Iris pigment epithelial cell (primary cell): ENCODE measurements at places on chromosomes 4 and X.

- peak; percentile 79 for DNase-seq
Measured at GRCh38 chr4:83852085-83852451, 316.2 kb downstream of the GPAT3 start.

DNA sequence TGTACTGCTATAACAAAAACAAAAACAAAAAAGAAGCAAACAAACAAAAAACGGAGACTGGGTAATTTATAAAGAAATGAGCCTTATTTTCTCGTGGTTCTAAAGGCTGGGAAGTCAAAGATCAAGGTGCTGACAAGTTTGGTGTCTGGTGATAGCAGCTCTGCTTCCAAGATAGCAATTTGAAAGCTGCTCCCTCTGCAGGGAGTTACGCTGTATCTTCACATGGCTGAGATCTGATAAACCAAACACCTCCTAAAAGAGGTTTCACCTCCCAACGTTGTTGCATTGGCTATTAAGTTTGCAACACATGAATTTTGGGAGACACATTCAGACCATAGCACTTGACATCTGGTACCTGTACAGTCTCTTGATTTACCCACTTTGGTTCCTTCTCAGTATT is 854.2 kb downstream of the CENPC start:
- DNase-seq = no peak

GRCh38 chr4:187811591-187811990 is 184.0 kb upstream of the ZFP42 start:
- DNase-seq = no peak

- DNase-seq = peak; percentile 42
Measured at GRCh38 chr4:110641218-110641617, 18.3 kb upstream of the PITX2 start.

GRCh38 chr4:55248756-55249155 is 97.3 kb upstream of the SRD5A3 start:
- no peak for DNase-seq

DNA sequence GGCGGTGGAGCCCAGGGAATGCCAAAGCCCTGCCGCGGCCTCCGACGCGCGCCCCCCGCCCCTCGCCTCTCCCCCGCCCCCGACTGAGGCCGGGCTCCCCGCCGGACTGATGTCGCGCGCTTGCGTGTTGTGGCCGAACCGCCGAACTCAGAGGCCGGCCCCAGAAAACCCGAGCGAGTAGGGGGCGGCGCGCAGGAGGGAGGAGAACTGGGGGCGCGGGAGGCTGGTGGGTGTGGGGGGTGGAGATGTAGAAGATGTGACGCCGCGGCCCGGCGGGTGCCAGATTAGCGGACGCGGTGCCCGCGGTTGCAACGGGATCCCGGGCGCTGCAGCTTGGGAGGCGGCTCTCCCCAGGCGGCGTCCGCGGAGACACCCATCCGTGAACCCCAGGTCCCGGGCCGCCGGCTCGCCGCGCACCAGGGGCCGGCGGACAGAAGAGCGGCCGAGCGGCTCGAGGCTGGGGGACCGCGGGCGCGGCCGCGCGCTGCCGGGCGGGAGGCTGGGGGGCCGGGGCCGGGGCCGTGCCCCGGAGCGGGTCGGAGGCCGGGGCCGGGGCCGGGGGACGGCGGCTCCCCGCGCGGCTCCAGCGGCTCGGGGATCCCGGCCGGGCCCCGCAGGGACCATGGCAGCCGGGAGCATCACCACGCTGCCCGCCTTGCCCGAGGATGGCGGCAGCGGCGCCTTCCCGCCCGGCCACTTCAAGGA is at the start of gene FGF2:
TSS of gene FGF2 (plus strand) at position 279 of the 705 bp plus-strand sequence. CDS start at position 623, 344 bp downstream.
- DNase-seq = peak; percentile 56

DNA sequence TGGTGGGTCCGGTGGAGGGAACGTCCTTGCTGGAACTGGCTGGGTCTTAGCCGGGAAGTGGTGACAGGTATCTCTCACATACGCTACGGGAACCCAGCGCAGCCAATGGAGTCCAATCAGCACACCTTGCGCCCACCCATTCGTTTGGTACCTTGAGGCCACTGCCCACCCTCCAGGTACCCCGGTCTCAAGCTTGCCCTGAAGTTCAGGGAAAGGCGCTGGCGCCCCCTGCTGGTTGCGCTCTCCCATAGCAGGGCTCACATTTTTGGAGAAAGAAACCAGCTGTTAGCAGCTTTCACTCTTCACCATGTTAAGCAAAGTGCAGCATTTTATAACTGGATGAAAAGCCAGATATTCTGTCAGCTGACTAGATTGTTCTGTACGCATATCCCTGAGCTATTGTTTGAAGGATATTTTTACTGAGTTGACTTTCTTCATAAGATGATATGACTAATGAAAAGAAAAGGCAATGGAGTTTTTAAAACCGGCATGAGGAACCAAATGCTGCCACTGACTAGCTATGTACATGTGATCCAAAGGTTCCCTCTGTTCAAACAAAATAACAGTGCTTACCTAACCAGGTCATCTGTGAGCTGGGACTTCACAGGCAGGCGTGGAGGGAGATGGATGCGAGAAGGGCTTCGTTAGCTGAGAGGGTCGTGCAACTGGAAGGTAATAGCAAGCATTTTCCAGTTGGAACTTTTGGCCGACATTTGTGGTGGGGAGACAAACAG is 43.7 kb downstream of the OTOP1 start:
- peak; percentile 15 for DNase-seq

DNA sequence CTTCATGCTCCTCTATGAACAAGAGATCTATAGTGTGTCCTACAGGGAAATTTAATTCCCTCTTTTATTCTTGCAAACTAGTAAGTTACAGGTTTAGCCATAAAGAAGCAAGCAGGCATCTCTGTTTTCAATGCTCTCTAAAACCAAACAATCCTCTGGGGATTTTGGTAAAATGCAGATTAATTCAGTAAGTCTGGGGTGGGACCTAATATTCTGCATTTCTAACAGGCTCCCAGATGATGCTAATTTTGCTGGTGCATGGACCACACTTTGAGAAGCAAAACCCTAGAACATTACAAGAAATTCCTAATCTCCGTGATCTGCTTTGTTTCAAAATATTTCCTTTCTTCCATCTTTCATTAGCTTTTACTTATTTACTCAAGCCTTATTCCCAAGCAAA is 344.9 kb downstream of the PACRGL start:
- DNase-seq = no peak
